IMR-90 (cell line): ENCODE measurements at places on chromosomes 2 and 18. TPM values are rescaled to one million over a fixed set of nuclear protein-coding genes. Genes with fewer than 3 reads are reported as not detected.

DNA sequence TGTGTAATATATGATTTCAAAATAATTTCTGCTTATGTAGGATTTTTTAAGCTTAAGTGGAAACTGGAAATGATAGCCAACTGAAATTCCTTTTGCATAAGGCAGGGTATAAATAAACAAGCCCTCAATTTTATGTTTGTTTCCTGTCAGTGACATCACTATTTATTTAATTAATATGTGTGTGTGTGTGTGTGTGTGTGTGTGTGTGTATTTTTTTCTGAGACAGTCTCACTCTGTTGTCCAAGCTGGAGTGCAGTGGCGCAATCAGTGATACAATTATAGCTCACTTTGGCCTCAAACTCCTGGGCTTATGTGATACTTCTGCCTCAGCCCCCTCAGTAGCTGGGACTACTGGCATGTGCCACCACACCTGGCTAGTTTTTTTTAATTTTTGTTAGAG, 29.3 kb upstream of the CYP20A1 start:
- H3K4me3 ChIP-seq, result no peak overlapping the region
- H3K36me3 ChIP-seq, result peaks cover 14% of the 10 kb centered on the region
- no peak overlapping the region for H3K27ac ChIP-seq
- no peaks in the 10 kb centered on the region for H3K4me1 ChIP-seq

DNA sequence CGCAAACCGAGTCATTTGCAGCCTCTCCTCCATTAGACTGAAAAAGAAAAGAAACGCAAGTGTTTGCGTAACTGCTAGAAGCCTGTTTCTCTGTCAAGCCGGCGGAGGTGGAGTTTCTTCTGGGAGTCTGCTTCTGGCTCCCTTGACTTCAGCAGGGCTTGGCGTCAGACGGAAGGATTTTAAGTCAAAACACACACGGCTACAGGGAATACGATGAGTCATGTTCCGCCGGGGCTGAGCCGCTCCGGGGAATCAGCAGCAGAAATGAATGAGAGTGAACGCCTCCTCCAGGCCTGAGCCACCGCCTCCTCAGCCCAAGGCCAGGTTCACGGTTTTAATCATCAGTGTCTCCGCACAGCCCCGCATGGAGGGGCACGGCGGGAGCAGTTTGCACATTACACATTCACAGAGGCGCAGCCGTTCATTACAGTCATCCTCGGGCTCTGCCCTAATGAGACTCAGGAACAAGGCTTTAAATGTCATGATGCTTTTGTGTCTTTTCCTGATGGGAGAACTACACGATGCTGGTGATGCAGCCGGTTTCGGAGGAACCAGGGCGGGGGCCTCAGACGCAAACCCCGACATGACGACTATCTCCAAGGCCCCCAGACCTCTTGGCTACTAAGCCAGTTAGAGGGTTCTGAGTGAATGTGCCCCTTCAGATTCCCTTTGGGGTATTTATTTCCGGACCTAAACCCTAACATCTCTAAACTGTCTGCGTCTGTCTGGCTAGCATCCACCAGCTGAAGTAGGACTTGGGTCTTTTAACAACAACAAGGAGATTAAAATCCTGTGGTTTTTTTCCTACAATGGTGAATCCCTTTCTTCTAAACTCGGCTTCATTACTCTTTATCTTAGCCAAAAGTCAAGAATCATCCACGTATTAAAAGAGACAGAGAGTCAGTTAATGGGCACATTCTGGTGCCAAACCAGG, 11.1 kb upstream of the SCG2 start:
- peak; percentile 99 for DNase-seq
- no peaks in the 10 kb centered on the region for H3K27me3 ChIP-seq
- H3K27ac ChIP-seq, result peak overlapping the region; percentile 18
- peak overlapping the region; percentile 25 for H3K4me3 ChIP-seq
- H3K36me3 ChIP-seq, result no peaks in the 10 kb centered on the region

- H3K27ac ChIP-seq, result no peak overlapping the region
- H3K4me1 ChIP-seq, result peaks cover 3% of the 10 kb centered on the region; the same call in 1 of the 2 replicates
- no peak overlapping the region for H3K4me3 ChIP-seq
- H3K36me3 ChIP-seq, result no peaks in the 10 kb centered on the region
These were observed 456.6 kb upstream of the ID2 start for GRCh38 chr2:8225266-8225665.

- H3K4me3 ChIP-seq, result no peak overlapping the region
- no peaks in the 10 kb centered on the region for H3K36me3 ChIP-seq
- DNase-seq, result no peak
- H3K4me1 ChIP-seq, result no peaks in the 10 kb centered on the region
- no peak overlapping the region for H3K27ac ChIP-seq
- H3K27me3 ChIP-seq, result no peaks in the 10 kb centered on the region
These were observed 22.3 kb downstream of the SP5 start for GRCh38 chr2:170737406-170737805.

DNA sequence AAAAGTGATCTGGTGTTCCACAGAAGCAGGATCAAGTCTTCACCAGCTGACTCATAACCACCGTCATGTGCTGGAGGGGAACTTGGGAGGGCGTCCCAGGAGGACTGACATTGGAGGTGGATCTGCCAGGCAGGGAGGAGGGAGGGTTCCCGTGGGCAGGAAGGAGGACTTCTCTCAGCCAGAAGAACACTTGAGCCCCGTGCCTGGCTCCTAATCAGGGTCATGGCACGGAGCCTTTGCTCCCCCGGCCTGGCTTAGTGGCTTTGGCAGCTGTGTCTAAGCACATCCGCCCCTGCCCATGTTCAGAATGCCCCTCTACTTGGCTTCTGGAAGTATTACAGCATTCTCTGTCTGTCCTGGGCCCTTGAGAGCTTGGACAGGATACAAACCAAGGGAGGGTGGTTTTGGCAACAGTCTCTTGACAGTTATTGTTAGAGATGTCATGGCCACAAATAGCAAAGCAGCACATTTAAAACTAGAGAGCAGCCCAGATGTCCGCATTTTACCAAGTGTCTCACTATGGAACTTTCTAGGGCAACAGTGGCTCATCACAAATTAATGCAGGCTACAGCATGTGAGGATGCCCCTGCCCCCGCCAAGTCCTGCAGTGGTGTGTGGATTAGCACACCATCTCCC, 11.5 kb downstream of the PPP1R7 start:
- DNase-seq, result peak; percentile 87
- peaks cover 38% of the 10 kb centered on the region for H3K36me3 ChIP-seq
- H3K27me3 ChIP-seq, result no peaks in the 10 kb centered on the region
- H3K4me3 ChIP-seq, result no peak overlapping the region
- no peak overlapping the region for H3K27ac ChIP-seq

DNA sequence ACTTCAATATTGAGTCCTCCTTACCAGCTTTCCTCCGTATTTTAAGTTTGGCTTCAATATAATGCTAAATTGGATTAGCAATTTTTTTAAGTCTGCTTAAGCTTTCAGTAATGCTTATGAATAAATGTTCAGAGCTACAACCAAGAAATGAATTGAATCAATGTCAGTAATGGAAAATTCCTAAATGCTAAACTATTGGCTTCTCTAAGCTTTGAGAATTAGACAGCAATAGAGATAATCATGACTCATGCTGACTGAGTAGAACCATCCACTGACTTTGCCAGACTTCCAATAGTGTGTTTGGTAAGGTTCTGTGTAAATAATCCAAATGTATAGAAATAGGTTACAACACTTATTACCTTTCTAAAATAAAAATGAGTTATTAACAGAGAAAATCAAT, 8.9 kb upstream of the PDE1A start:
- no peaks in the 10 kb centered on the region for H3K27me3 ChIP-seq
- H3K36me3 ChIP-seq, result no peaks in the 10 kb centered on the region
- no peak overlapping the region for H3K4me3 ChIP-seq
- DNase-seq, result peak; percentile 65
- H3K4me1 ChIP-seq, result no peaks in the 10 kb centered on the region; the same call in 1 of the 2 replicates
- no peak overlapping the region for H3K27ac ChIP-seq

DNA sequence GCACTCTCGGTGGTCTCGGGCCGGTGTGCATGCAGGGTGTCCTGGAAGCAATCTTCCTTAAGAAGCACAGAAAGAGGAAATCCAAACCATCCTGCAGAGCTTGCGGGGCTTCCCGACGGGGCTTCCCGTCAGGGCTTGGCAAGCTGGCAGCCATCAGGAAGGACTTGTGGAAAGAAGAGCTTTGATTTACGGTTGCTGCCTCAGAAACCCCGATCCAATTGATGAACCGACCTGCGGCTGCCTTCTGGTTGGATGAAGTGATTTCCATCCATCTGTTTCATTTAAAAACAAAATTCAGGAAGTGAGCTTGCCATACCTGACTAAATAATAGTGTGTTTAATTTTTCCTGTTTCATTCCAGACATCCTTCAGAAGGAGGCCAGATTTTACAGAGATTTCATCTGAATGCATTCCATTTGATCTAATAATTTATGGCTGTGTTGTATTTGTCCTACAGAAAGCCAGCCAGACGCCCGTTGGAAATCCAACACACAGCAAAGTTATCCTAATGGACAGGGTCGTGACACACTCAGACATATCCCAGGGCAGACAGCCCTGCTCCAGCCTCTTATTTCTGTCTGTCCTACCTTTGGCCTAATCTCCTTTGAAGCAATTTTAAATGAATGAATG, 141.3 kb downstream of the SEPTIN10 start:
- H3K4me1 ChIP-seq, result peaks cover 13% of the 10 kb centered on the region
- H3K27me3 ChIP-seq, result no peaks in the 10 kb centered on the region
- no peak overlapping the region for H3K27ac ChIP-seq
- H3K4me3 ChIP-seq, result no peak overlapping the region

GRCh38 chr2:269356-270030, 4.7 kb downstream of the ACP1 start:
- no peak overlapping the region for H3K4me3 ChIP-seq
- DNase-seq, result no peak
- H3K4me1 ChIP-seq, result peaks cover 3% of the 10 kb centered on the region; the same call in 1 of the 2 replicates
- no peak overlapping the region for H3K27ac ChIP-seq
- no peaks in the 10 kb centered on the region for H3K27me3 ChIP-seq

DNA sequence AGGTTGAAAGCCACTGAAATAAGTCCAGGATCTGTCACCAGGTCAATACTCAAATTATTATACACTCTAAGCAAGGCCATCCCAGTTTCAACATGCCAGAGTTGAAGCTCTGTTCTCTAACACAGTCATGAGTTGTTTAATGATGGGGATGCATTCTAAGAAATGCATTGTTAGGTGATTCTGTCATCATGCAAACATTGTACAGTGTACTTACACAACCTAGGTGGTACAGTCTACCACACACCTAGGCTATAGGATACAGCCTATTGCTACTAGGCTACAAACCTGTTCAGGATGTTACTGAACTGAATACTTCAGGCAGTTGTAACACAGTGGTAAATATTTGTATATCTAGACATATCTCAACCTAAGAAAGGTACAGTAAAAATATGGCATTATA, 162.2 kb downstream of the BAZ2B start:
- H3K27me3 ChIP-seq, result no peaks in the 10 kb centered on the region
- peaks cover 4% of the 10 kb centered on the region for H3K4me1 ChIP-seq
- H3K36me3 ChIP-seq, result peaks cover 3% of the 10 kb centered on the region; the same call in 1 of the 2 replicates
- no peak overlapping the region for H3K4me3 ChIP-seq
- DNase-seq, result peak; percentile 37

DNA sequence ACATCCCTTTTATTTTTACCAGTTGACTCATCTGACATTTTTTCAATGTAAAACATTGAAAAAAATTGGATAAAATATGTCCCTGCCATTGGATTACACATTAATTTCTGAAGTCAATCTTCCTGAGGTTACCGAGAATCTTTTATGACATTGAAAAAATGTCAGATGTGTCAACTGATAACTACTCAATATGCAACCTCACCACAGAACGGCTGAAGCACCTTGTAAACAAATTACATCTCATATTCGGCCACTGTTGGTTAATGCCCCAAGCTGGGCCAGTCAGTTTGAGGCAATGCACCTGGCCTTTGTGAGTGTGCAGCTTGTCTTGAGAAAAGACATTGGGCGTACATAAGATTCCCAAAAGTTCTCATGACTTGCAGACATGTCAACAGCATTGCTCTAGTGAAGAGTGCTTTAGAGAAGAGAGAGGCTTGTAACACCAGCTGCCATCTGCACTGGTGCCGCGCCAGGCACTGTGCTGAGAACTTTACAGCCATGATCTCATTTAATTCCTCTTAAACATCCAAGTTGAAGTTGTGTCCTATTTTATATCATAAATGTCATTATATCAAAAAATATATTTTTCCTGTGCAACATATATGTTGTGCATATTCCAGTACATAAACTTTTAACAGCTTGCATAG, 112.7 kb upstream of the SLC35G4 start:
- no peaks in the 10 kb centered on the region for H3K36me3 ChIP-seq
- H3K27me3 ChIP-seq, result no peaks in the 10 kb centered on the region
- DNase-seq, result no peak
- no peaks in the 10 kb centered on the region; the same call in 1 of the 2 replicates for H3K4me1 ChIP-seq
- no peak overlapping the region for H3K27ac ChIP-seq

DNA sequence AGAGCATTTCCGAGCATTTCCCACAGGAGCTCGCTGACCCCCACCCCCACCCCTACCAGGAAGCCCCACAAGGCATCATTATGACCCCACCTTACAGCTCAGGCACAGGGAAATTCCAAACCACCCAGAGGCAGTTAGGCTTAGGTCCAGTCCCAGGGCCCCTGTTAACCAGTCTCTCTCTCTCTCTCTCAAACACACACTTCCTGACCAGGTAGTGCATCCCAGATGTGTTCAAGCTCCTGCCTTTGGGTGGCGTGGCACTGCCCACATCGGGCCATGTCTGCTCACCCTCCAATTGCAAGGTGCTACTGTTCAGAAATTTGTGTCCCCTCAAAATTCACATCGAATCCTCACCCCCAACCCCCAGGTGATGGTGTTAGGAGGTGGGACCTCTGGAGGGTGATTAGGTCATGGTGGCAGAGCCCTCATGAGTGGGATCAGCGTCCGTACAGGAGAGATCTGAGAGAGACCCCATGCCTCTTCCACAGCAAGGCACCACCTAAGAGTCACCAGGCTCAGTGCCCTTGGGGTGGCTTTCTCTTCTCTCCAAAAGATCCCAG, 8.8 kb downstream of the COPS9 start:
- no peak overlapping the region for H3K27ac ChIP-seq
- H3K27me3 ChIP-seq, result no peaks in the 10 kb centered on the region
- no peaks in the 10 kb centered on the region for H3K4me1 ChIP-seq
- peaks cover 41% of the 10 kb centered on the region for H3K36me3 ChIP-seq
- no peak for DNase-seq

- H3K27me3 ChIP-seq, result no peaks in the 10 kb centered on the region
- H3K36me3 ChIP-seq, result no peaks in the 10 kb centered on the region
- H3K27ac ChIP-seq, result no peak overlapping the region
- H3K4me1 ChIP-seq, result peaks cover 24% of the 10 kb centered on the region
- no peak for DNase-seq
These were observed 20.4 kb downstream of the MBP start for GRCh38 chr18:77111951-77112746.

- H3K36me3 ChIP-seq, result no peaks in the 10 kb centered on the region
- H3K4me1 ChIP-seq, result no peaks in the 10 kb centered on the region
- no peak overlapping the region for H3K4me3 ChIP-seq
These were observed 178.8 kb downstream of the TTC32 start for GRCh38 chr2:19723021-19723420.

DNA sequence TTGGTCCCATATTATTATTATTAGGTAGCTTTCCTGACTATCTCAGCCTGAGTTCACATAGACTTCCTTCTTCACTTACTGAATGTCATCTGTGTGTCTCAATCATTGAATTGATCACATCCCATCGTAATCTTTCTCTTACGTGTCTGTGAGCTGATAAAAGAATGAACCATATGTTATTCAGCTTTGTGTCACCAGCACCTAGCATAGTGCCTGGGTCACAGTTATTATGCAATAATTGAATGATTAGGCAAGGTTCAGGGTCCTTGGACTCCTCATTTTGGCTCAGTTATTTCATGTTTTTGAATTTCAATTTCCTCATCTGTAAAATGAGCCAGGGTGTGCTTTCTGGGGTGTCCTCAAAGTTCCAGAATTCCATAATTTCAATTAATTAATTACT, 107.2 kb downstream of the ZEB2 start:
- no peak overlapping the region for H3K27ac ChIP-seq
- H3K27me3 ChIP-seq, result no peaks in the 10 kb centered on the region
- peaks cover 6% of the 10 kb centered on the region for H3K4me1 ChIP-seq
- no peak overlapping the region for H3K4me3 ChIP-seq
- no peak for DNase-seq

The TNP1 gene
- not detected in 2 replicates for total RNA-seq

The MROH2A gene
- not detected in 2 replicates for total RNA-seq

The ANO7 gene
- total RNA-seq, result 0.36 and 0.56 TPM in 2 replicates

The SLC1A4 gene
- 6.9 and 8.1 TPM in 2 replicates for total RNA-seq
